Thyroid gland (tissue), 4 donors: ENCODE measurements at places on chromosomes 5 and 9.

- peak; percentile 99 for DNase-seq
Observed at GRCh38 chr9:130451509-130452388, 7.0 kb downstream of the ASS1 start.

GRCh38 chr9:106928350-106928749 lies 65.4 kb downstream of the ZNF462 start:
- DNase-seq = no peak

- DNase-seq = no peak
Observed at GRCh38 chr9:117046666-117047327, 359.7 kb downstream of the TRIM32 start.

GRCh38 chr9:98485706-98486105 lies 223.0 kb downstream of the GABBR2 start:
- DNase-seq = no peak

- no peak for DNase-seq
Observed at GRCh38 chr5:23071682-23072081, 218.5 kb upstream of the CDH12 start.

DNA sequence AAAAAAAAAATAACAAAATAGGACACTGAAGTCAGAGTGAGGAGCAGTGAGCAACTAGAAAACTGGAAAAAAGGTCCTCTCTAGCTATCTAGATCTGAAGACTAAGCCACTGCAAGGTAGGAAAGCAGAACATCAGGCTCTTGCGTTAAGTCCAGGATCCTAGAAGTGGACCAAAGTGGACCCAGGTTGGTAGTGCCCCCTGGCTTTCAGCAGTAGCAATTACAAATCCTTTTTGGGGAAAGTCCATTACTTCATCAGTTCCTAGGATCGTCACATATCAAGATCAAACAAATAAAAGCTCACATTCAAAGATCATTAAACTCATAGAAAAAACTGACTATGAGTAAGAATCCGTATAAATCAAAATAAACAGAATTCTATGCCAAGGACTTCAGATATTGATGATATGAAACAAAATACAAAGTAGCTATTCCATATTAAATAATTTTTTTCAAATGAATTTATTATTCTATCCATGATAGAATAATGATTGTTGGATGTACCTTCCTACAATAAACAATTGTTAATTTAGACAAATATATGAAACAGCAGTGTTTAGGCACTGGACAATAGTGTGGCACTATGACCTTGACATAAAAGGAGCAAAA lies 6.5 kb upstream of the RICTOR start:
- peak; percentile 47 for DNase-seq

- no peak for DNase-seq
Observed at GRCh38 chr5:131297886-131298285, 34.0 kb downstream of the CDC42SE2 start.

- DNase-seq = no peak
Observed at GRCh38 chr5:149284501-149284900, 12.8 kb downstream of the AFAP1L1 start.

GRCh38 chr5:75509546-75509945 lies 1.9 kb downstream of the CERT1 start:
- DNase-seq = no peak

DNA sequence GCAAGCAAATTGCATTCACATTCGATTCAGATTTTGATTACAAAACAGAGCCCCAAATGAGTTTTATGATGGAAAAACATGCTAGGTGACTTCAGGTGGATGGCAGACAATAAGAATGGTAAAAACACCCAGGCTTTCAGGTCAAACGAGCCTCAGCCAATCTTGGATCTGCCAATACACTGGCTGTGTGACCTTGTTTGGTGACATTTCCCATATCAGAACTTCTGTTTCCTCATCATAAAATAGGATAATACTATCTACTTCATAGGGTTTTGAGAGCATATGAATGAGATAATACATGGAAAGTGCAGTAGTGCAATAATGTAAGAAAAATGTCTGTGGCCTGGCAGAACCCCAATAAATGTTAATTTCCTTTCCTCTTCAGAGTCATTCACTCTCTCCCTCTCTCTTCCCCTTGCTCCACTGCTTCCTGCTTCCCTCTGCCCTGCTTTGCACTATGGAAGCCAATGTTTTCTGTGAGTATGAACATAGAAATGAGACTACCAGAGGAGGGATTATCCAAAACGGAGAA lies 54.7 kb downstream of the SH3RF2 start:
- DNase-seq = no peak

DNA sequence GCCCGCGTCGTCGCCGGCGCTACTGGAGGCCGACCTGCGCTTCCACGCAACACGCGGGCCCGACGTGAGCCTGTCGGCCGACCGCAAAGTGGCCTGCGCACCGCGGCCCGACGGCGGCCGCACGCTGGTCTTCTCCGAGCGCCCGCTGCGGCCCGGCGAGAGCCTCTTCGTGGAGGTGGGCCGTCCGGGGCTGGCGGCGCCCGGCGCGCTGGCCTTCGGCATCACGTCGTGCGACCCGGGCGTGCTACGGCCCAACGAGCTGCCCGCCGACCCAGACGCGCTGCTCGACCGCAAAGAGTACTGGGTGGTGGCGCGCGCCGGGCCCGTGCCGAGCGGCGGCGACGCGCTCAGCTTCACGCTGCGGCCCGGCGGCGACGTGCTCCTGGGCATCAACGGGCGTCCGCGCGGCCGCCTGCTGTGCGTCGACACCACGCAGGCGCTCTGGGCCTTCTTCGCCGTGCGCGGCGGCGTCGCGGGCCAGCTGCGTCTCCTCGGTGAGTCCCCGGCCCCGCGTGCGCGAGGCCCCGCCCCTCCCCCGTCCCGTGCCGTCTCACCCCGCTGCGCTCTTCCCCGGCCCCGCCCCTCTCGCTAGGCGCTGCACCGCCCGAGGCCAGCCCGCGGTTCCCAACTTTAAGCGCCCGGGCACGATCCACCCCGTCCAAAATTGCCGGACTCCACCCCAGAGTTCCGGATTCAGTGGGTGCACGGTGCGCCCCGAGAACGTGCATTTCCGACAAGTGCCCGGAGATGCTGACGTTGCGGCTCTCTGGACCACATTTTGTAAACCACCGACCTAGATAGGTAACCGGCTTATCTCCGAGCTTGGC lies 42.8 kb downstream of the NEURL1B start:
- no peak for DNase-seq

DNA sequence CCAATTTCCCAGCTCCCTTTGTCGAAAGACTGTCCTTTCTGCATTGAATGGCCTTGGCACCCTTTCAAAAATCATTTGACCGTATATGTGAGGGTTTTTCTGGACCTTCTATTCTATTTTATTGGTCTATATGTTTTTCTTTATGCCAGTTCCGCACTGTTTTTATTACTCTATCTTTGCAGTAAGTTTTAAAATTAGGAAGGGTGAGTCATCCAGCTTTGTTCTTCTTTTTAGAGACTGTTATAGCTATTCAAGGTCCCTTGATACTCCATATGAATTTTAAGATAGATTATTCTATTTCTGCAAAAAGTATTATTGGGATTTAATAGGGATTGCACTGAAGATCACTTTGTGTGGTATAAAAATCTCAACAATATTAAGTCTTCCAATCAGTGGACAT lies 44.2 kb upstream of the STARD4 start:
- DNase-seq = no peak

- DNase-seq = peak; percentile 18
Observed at GRCh38 chr9:95515272-95516113, 1.3 kb downstream of the PTCH1 start.

GRCh38 chr5:50889790-50890189 lies 223.4 kb downstream of the PARP8 start:
- DNase-seq = no peak

GRCh38 chr5:79959407-79959806 lies 31.7 kb downstream of the MTX3 start:
- no peak for DNase-seq

DNA sequence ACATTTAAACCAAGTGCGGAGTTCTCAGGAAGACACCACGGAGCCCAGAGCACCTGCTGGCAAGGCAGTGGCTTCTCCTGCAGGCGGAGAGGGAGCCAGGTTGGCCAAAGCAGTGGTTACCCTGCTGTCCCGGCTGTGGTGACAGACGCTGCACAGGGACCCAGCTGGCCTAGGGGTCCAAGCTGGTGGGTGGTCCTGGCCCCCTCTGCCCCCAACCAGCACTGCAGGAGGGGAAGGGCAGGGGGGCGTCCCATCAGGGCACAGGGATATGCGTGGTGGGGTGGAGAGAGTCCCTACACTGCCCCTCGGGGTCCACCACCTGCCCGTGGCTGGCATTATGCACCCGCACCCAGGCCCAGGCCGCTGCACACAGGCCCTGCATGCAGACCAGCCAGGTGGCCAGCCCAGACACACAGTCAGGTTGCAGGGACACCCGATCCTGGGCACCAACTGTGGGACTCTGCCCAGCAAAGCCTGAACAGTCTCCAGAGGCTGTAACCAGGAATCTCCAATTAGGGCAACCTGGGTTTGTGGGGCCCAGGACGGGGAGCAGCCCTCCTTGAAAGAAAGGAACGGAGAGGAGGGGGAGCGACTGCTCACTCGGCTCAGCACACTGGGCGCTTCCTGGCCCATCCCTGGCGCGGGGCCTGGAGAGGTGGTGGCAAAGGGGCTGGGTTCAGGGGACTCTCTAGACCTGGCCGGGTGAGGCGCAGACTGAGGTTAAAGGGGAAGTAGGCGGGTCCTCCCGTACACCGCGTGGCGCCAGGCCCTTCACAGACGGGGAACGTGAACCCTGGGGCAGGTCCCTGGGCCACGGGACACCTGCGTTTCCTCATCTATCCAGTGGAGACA lies 46.3 kb downstream of the NACC2 start:
- DNase-seq = no peak

- peak; percentile 73 for DNase-seq
Observed at GRCh38 chr5:177249761-177250537, 53.6 kb downstream of the RAB24 start.

GRCh38 chr5:15385553-15385952 lies 114.4 kb upstream of the FBXL7 start:
- no peak for DNase-seq

- DNase-seq = no peak
Observed at GRCh38 chr9:93458712-93459111, 5.3 kb upstream of the FAM120AOS start.

GRCh38 chr5:111772456-111773122 lies 15.6 kb upstream of the NREP start:
- DNase-seq = no peak

- no peak for DNase-seq
Observed at GRCh38 chr5:36772276-36773140, 104.1 kb upstream of the NIPBL start.

- peak; percentile 21 for DNase-seq
Observed at GRCh38 chr9:91417602-91418214, 5.9 kb downstream of the NFIL3 start.

DNA sequence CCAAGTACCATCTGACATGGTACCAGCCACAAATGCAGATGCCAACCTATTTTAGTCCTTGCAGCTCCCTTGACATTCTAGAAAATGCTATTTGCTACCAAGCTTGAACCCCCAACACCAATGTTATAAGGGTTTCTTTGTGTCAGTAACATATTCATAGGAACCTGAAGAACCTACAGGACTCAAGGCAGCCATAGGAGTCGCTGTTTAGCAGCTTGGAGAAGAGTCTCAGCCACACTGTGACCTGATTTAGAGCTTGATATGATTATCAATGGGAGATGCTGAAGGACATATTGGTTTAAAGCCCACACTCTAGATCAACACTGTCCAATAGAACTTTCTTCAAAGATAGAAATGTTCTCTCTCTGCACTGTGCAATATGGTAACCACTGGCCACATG lies 6.4 kb upstream of the ZFR start:
- no peak for DNase-seq

- DNase-seq = no peak
Observed at GRCh38 chr5:42552597-42552996, 129.4 kb downstream of the GHR start.

- DNase-seq = peak; percentile 23
Observed at GRCh38 chr9:38432922-38433510, 8.8 kb upstream of the IGFBPL1 start.

- no peak for DNase-seq
Observed at GRCh38 chr5:124658867-124659557, 87.4 kb downstream of the ZNF608 start.

DNA sequence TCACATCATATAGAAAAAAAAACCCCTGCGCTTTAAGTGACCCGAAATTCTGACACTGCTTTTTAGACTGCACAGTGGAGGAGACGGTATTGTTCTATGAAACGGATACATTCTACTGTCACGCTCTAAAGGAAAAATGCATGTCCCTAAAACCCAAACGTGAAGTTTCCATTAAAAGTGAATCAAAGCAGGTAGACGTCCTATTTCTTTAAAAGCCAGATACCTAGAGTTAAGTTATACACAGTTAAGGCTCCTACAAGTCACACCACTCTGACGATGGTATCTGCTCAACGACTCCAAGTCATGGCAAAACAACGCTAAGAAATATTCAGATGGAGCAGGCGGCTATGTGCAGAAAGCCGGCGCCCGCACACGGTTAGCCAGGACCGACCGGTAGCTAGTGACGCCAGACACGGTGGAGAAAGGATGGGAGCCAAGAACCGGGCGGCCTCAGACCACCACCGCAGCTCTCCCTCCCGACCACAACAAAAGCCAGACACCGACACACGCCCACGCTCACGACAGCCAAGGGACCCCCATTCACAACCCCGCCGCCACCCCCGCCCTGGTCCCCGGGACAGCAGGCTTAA lies 734 bp downstream of the SKP1 start:
- no peak for DNase-seq

GRCh38 chr5:116880601-116881000 lies 306.0 kb upstream of the SEMA6A start:
- no peak for DNase-seq

DNA sequence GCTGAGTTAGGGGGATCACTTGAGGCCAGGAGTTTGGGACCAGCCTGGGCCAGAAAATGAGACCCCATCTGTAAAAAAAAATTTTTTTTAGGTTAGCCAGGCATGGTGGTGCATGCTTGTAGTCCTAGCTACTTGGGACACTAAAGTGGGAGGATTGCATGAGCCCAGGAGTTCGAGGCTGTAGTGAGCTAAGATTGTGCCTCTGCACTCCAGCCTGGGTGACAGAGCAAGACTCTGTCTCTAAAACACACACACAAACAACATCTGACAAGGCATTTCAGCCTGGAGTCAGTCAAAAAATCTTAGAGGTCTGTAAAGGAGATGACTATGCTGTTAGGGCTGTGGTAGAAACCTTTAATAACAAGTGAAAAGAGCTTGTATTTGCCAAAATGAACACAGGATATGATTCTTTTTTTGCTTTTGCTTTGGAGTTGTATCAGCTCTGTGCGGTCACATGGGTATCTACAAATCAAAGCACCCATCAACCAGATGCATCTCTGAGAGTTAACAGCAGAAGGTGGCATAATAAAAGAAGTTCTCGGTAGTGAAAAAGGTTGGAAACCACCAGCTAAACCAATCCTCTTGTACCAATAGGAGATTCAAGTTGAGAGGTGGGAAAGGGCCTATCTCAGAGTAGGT lies 3.6 kb upstream of the PSMD5 start:
- no peak for DNase-seq

DNA sequence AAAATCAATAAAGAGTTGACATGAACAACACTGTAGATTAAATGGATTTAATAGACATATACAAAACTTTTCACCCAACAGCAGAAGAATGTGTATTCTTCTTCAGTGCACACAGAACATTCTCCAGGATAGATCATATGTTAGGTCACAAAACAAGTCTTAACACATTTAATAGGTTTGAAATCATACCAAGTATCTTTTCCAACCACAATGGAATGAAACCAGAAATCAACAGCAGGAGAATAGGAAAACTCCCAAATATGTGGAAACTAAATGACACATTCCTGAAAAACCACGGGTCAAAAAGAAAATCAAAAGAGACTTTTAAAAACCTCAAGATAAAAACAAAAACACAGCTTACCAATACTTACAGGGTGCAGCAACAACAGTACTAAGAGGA lies 790.1 kb upstream of the ZNF608 start:
- no peak for DNase-seq

- DNase-seq = no peak
Observed at GRCh38 chr5:136427426-136427825, 62.1 kb upstream of the TRPC7 start.

- no peak for DNase-seq
Observed at GRCh38 chr5:39415201-39415600, 9.6 kb downstream of the DAB2 start.
